ENCODE measurements at places on chromosomes 16 and 17.

GRCh38 chr17:8436844-8437171 lies 1.1 kb downstream of the NDEL1 start:
- no peak for DNase-seq

DNA sequence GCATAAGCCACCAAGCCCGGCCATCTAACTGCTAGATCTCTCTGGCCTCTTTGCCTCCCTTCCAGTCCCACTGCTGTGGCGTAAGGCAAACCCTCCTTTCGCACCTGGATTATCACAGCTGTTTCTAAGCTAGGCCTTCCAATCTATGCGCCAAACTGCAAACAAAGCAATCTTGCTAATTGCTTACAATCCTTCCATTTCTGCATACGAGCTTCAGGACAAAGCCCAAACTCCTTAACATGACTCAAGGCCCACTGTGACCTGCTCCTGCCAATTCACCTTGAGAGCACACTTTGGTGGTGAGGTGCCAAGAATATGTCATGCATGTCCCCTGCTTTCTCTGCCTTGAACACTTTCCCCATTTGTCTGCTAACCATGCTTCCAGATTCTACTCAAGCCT lies 6.0 kb upstream of the ARL5C start:
- DNase-seq = no peak

DNA sequence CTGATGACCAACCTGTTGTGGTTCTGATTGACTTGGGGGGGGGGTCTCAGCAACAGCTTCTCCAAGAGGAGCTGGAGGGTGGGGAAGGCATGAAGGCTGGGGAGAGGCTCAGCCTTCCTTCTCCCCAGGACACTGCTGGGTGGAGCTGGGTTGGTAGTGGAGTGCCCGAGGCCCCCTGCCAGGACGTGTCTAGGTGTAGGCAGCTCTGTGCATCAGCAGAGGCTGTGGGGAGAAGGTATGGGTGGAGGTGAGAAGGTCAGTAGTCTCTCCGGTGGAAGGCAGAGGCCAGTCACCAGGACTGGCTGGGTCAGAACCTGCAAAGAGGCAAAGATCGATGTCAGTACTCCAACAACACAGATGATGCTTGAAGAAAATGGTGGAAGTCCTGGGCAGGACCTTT lies 3.9 kb downstream of the CHAD start:
- no peak for DNase-seq

GRCh38 chr16:75497558-75497957 lies 2.3 kb upstream of the CHST6 start:
- no peak for DNase-seq

- no peak for DNase-seq
Measured at GRCh38 chr17:80017226-80018010, 18.3 kb downstream of the TBC1D16 start.

- peak; percentile 47 for DNase-seq
Measured at GRCh38 chr16:66954097-66954659, 6.9 kb upstream of the CES3 start.

- no peak for DNase-seq
Measured at GRCh38 chr17:8835106-8835505, 32.4 kb downstream of the PIK3R6 start.

DNA sequence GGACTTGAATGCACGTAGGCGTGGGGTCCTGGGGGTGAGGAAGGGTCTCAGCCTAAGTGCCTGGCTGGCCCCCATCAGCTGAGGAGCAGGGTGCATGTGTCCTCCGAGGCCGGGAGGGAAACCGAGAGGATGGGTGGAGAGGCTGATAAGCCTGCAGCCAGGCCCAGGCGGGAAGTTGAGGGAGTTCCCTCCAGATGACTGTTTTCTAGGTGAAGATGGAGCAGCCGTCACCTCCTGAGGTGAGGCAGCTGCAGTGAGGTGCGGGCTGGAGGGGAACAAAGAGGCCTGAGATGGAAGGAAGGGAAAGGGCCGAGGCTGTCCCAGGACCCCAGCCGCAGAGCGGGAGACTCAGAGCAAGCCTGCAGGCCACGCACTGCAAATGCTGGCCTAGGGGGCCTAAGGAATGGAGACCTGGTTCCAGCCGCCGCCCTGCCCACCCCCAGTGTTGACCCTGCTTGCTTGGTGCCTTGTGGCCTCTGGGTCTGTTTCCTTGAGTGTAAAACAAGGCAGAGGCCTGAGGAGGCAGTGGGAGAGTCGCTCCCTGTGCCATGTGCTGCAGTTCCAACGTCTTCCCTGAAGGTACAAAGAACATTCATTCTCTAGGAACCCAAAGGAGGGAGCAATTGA lies 3.0 kb downstream of the PECAM1 start:
- no peak for DNase-seq

GRCh38 chr16:30982548-30983288 lies 2.3 kb upstream of the HSD3B7 start:
- DNase-seq = no peak

- no peak for DNase-seq
Measured at GRCh38 chr17:61352781-61353491, 46.7 kb upstream of the TBX2 start.

DNA sequence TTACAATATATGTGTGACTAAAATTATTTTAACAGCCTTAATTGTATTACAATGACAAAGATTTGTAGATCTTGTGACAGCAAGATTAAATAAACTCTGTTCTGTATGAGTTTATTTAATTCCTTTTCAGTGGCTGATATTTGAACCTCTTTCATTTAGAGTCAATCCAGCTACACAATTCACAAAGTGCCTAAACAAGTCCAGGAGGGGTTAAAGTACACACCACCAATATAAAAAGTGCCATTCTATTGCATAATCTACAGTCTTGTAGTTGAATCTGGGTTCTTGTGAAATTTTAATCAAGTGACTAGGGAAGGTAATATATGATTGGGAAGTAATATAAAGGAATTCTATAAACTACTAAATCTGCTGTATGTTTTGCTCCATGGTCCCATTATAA lies 3.9 kb upstream of the NFAT5 start:
- DNase-seq = no peak

DNA sequence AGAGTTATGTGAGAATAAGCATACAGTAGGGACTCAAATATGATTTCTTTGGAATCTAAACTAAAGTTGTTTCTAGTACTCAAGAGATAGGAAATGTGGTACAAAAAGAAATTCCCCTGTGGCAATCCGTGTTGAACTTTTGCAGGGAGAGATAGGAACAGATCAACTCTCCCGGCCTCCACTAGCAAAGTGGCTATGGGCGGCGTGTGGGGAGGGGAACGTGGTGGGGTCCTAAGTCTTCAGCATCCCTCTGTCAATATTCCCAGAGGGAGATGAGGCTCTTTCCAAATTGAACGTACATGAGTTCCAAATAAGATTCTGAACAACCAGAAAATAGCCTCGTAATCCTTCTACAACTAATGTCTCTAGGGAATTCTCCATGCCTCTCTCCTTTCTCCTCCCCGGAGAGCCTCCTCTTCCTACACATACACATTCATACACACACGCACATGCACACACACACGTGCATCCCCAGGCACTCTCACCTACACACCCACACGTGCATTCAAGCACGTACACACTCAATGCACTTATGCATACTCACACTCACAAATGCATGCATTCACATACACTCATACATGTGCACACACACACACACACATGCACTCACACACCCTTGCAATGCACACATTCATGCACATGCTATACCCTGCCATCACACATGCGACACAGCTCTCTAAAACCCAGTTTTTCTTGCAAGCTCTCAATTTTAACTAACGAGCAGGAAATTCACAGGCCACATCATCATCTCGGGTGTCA lies 244.8 kb downstream of the MAF start:
- no peak for DNase-seq

DNA sequence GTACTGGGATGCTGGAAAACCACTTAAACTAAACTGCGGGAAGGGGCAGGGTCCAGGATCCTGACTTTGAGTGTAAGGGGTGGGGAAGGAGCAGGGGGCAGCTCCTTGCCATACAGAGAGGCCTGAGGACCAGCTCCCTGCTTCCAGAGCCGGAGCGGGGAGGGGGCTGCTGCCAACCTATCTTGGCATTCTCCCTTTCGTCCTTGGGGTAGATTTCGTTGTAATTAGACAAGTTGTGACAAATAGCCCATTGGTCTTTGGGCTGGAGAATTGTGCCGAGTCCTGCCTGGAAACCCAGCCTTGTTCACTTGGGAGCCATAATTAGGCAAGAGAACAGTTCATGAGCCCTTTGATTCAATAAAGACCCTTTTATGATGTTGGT lies 175.5 kb downstream of the RAB11FIP4 start:
- DNase-seq = no peak

DNA sequence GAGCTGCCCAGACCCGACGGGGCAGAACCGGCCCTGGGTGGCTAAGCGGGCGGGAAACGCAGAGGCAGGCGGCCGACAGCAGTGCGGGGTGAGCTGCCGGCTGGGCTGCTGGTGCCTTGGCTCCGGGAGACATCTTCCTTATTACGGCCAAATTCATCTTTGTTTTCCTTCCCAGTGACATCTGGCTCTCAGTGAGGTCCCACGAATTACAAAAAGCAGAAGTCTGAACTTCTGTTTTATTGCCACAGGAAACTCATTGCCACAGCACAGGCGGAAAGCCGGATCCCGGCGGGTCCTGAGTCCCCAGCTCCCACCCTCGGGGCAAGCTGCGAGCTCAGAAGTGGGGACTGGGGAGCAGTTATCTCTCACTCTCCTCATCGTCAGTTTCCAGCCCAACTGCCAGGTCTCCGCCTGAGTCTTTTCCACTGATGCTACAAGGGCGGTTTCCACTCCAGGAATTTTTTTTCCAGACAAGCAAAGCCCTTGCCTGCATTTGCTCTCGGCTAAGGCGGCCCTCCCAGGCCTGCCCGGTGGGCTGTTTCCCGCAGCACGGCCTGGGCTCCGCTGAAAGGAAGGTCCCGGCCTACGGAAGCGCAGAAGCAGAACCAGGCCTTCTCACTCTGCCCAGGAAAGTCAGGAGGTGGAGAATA lies 40.3 kb downstream of the CBFA2T3 start:
- no peak for DNase-seq

- DNase-seq = no peak
Measured at GRCh38 chr17:14791221-14791620, 473.9 kb downstream of the PMP22 start.

DNA sequence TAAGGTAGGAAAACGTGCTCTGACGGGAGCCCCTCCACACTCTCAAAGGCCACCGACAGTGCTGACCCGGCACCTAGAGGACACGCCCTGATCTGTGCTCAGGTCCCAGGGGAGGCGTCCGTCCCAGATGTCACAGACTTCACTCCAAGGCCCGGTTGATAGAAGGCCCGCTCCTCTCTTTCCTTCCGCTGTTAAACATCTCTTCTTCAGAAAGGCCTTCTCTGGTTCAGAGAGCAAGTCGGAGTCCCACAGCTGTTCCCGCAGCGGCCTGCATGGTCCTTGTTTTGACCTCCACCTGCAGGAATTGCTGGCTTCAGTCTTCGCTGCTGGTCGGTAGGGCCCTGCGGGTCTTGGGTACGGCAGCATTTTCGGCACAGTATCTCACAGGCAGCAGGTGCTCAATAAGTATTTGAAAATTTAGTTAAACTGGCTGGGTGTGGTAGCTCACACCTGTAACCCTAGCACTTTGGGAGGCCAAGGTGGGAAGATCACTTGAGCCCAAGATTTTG lies 88.5 kb downstream of the MRC2 start:
- no peak for DNase-seq

GRCh38 chr16:10387188-10387617 lies 1.3 kb downstream of the ATF7IP2 start:
- no peak for DNase-seq

- no peak for DNase-seq
Measured at GRCh38 chr17:17387017-17387497, 83.9 kb downstream of the NT5M start.

- no peak for DNase-seq
Measured at GRCh38 chr17:42135664-42136653, 13.4 kb downstream of the HSPB9 start.

DNA sequence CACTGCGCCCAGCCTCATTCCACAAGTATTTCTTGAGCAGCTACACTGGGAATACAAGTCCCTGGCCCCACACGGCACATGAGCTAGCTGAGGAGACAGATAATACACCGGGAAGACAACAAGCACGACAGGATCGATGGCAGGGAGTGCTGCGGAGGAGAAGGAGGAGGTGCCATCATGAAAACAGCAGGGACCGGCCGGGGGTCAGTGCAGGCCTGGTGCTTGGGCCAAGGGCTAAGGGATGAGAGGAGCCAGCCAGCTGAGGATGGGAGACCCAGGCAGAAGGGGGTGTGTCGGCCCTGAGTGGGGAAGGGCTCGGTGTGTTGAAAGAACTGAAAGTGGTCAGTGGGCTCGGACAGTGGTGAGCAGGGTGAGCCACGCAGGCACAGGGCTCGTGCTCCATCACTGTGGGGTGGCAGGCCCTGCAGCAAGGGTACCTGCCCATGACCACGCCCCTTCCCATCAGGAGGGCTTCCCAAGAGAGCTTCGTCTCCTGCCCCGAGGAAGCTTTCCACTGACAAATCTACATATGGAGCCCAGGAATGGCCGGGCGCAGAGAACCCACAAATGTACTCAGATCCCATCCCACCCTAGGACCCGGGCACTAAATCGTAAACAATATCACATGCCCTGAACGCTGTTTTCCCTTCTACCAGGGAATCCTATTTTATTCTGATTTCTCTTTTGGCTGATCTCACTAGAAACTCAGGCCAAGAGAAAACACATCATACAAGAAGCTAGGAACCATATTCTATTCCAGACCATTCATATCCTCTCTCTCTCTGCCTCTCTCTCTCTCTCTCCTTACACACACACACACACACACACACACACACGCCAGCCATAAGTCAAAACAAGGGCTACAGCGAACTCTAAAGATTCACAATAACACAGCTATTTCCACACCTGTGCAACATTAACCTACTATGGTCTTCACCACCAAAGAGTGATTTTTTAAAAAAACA lies 50.7 kb upstream of the TNRC6C start:
- DNase-seq = no peak

DNA sequence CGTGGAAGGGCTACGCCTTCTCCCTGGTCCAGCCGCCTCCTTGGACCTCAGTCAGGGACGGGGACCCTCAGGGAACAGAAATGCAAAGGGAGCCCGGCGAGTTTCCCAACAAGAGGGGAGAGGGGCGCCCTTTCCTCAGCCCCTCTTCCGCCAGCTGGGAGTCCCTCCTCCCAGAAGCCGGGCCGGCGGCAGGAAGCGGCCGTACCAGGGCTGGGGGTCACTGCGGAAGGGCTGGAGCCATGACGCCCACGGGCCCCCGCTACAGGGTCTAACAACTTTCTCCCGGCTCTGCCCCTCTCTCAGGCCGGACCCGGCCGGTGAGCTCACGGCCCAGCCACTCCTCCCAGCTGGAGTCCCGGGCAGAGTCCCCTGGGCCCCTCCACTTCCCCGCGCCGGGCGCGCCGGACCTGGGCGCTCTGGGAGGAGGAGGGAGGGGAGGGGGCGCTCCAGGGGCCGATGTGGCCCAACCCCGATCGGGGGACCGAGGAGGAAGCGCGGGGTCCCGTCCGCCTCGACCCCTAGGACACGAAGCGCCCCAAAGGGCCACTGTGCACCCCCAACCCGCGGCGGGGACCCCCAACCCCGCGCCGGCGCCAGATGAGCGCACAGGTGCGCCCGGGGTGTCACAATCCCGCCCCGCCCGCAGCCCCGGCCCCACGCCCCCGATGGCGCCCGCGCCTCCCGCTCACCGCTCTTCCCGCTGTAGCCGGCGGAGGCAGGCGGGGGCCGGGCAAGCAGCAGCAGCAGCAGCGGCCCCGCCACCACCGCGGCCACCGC lies 578 bp downstream of the PGAP6 start:
- DNase-seq = no peak

Data from NCI-H1930 (cell line).